CD4-positive, alpha-beta T cell treated with Interleukin-15 for 1 hour (primary cell): ENCODE measurements at places on chromosomes 11 and 22.

DNA sequence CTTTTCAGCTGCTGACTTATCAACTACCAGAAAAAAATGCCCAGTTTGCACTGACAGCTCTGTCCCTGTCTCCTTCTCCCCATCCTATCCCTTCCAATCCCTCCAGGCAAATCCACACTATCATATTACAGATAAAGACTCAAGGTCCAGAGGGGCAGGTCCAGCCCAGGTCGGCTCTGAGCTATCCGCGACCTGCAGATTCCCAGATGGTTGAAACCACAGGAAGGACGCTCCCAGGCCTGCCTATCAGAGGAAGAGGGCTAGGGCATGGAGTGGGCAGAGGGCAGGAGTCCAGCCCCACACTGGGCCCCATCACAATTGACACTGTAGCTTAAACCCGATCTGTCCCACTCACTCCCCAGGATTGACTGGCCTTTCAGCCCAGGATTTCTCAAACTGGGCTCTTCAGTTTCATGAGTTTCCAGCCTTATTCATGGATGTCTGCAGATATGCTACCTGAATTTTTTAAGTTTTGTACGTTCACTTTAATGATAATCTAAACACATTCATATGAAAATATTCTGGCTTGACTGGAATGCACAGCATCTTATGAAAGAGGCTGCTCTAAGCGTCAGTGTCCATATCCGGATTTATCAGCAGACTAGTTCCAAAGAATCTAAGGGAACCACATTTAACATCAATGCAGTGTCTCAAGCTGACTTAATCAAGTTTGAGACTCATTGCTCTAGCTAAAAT is 16.4 kb upstream of the FCHSD2 start:
- DNase-seq = peak; percentile 8

GRCh38 chr11:97860237-97860636 is 1160.5 kb upstream of the CNTN5 start:
- DNase-seq = no peak

DNA sequence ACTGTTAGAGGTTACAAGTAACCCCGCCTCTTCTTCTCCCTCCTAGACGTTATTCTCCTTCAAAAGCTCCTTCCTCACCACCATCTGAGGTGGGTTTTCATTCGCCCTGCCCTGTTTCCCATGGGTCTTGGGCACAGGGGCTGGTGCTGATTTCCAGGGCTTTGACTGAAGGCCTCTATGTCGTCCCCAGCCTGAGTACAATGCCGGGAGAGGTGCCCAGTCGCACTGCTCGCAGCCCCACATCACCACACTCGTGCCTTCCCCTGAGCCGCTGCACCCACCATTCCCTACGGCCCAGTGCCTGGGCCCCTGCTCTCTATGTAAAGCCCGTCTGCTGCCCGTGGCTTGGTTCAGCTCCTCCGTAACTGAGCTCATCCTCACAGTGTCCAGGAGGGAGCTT is 169.8 kb downstream of the DSCAML1 start:
- DNase-seq = no peak

DNA sequence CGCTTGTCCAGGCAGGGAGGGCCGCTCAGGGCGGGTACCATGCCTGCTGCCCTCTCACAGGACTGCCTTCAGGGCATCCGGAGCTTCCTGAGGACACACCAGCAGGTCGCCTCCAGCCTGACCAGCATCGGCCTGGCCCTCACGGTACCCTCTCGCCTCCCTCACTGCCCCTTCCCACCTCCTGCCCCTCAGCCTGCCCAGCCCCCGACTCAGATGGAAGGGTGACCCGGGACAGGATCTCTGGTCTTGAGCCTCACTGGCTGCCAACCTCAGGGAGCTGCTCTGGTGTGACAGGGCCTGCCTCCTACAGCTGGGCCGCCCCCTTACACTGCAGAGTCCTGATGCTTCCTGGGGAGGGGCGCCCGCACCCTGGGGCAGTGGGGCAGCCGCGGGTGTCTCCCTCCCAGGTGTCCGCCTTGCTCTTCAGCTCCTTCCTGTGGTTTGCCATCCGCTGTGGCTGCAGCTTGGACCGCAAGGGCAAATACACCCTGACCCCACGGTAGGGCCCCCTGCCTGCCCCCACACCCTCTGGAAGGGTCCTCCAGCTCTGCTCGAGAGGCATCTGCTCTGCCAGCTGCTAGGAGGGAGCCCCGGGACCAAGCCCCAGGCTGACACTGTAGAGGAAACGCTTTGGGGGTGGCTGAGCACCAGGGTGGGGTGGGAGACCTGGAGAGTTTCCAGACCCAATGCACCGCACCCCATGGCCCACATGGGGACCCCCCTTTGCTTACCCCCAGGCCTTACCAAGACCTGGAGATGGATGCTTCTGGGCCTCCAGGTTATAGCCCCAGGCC is 14.6 kb downstream of the TSPAN32 start:
- no peak for DNase-seq

DNA sequence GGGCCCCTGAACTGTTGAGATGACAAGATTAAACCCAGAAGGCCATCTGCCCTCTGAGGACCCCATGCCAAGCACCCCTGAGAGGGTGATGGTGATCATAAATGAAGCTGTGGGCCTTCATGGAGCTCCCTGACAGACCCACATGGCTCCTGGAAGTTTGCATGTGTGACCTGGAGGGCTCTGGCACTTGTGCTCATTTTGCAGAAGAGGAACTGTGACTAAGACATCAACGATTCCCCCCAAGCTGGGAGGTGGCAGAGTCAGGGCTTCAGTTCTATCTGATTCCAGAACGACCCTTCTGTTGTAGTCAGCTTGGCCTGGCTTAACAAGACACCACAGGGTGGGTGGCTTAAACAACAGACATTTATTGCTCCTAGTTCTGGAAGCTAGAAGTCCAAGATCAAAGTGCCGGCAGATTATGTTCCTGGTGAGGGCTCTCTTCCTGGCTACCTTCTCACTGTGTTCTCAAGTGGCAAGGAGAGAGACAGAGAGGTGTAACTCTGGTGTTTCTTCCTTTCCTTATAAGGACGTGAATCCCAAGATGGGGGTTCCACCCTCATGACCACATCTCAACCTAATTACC is 46.4 kb upstream of the CD82 start:
- DNase-seq = no peak

GRCh38 chr11:68905421-68906360 is 2.0 kb downstream of the IGHMBP2 start:
- no peak for DNase-seq

DNA sequence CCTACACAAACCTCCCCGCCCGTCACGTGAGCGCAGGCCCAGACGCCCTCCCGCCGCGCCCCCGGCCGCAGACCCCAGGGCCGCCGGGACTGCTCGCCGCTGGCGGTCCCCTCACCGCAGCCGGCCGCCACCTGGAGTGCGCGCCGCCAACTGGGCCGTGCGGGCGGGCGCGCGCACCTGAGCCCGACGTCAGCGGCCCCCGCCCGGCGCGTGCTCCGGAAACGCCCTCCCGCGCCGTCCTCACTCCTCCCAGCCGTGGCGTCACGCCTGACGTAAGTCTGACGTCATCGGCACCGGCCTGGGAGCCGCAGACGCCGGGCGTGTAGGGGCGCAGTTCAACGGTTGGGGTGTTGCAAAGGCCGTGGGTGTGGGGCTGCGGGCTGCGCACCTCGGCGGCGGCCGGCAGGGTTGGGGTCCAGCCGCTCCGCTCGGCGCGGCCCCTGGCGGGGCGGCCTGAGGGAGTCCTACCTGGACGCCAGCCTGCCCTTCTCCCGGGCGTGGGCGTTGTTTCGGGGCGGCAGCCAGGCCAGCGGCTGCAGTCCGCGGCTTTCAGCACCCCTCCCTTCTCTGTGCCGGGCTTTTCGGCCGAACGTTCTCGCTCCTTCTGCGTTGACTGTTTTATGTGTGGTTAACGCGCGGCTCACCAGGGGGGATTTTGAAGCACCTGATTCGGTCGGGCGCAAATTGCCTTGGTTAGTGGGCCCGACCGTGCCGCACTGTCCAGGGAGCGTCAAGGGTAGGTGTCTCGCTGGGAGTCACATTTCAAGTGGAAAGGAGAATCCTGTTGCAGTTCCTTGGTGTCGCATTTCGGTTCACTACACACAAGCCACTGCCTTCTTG is at the start of gene JOSD1:
TSS of gene JOSD1 (minus strand) at position 155 of the 840 bp plus-strand sequence. CDS start 956 bp downstream, outside the sequence.
- DNase-seq = peak; percentile 97

- no peak for DNase-seq
Measured at GRCh38 chr11:31799435-31800397, 11.4 kb downstream of the PAX6 start.

GRCh38 chr22:48445113-48445827 is 1382.4 kb downstream of the BRD1 start:
- no peak for DNase-seq

GRCh38 chr11:87215236-87215635 is 177.5 kb downstream of the TMEM135 start:
- DNase-seq = no peak

- no peak for DNase-seq
Measured at GRCh38 chr11:38305682-38306081, 1707.6 kb upstream of the RAG2 start.
